CD4-positive, alpha-beta T cell treated with Interleukin-15 for 4 hours (primary cell): ENCODE measurements at places on chromosomes 11 and 22.

GRCh38 chr11:68383976-68384501 lies 71.6 kb downstream of the LRP5 start:
- peak; percentile 45 for DNase-seq

DNA sequence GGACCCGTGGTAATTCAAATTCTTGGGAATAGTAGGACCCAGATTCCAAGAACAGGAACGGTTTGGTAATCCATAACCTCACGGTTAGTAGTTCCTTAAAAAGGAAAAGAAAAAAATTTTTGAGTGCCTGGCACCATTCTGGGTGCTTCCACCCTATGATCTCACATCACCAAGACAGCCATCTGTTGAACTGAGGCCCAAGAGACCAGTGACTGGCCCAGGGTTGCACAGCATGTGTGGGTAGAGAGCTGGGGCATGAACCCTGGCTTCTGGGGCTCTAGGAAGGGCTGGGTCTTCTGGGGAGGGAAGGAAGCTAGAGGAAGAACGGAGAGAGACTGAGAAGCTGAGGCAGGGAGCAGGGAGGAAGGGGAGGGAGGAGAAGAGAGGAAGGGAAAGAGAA lies 4.7 kb upstream of the SPI1 start:
- DNase-seq = no peak

- no peak for DNase-seq
These were observed 2.9 kb downstream of the KIRREL3 start for GRCh38 chr11:126997641-126998040.

DNA sequence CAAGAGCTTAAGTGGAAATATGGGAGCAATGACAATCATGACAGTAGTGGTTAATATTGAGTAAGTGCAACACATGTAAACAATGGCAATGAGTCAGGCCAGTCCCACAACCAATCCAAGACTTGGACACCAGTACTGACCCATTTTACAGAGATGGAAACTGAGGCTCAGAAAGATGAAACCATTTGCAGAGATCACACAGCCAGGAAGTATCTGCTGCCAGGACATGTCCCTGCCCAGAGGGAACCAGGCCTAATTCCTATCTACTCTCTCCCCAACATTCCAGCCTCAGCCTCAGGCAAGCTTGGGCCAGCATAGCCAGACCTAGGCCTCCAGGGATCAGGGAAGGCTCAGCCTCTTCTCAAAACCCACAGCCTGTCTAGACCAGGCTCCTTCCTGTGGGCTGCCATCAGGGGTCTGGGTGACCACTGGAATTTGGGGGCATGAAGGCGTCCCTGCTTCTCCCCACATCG lies 395.1 kb downstream of the MN1 start:
- DNase-seq = no peak

DNA sequence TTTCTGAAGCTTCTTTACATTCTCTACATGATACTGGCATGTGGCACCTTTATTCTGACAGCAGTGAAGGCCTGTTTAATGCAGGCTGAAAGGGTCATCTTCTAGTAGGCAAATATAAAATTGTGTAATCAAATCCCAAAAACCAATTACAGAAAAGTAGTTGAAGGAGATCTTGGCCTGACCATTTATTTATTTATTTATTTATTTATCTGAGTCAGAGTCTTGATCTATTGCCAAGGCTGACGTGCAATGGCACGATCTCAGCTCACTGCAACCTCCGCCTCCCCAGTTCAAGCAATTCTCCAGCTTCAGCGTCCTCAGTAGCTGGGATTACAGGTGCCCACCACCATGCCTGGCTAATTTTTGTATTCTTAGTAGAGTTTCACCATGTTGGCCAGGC lies 22.7 kb upstream of the CECR2 start:
- DNase-seq = no peak
